ENCODE measurements at places on chromosomes 6 and 20.

DNA sequence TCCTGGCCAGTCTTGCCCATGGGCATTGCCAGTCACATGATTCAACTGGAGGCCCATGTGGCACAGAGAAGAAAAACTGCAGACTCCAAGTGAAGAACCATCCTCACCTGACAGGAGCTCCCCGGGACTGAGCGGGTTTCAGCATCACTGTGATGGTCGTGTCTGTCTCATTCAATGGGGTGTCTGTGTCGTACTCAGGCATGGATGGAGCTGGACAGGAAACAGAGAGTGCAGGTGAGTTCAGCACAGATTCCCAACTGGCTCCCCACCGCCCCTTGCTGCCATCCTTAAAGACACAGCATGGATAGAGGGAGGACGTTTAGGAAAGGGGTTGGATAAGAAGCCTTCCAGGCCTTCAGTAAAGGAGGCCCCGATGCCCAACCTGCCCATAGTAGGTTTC is 732.3 kb upstream of the CHD6 start:
- no peak for DNase-seq

GRCh38 chr20:47622118-47622665 is 120.5 kb downstream of the NCOA3 start:
- no peak for DNase-seq

GRCh38 chr20:31691646-31692275 is 30.9 kb downstream of the BCL2L1 start:
- DNase-seq = peak; percentile 43

DNA sequence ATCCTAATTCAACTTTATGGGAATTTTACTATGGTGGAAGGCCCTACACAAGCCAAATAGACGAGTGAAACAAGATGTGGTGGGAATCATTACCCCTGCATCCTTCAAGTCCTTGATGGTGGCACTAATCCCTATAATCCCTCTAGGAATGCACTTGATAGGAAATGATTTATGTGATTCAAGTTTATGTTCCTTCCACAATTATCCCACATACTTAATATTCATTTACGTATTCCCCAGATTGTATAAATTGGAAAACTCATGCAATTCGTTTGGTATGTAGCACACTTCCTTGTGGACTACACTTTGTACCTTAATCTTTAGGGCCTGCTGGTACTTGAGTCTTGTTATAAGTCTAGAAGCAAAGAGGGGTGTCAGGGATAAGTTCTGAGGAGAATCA is 40.8 kb downstream of the PKIB start:
- DNase-seq = no peak

DNA sequence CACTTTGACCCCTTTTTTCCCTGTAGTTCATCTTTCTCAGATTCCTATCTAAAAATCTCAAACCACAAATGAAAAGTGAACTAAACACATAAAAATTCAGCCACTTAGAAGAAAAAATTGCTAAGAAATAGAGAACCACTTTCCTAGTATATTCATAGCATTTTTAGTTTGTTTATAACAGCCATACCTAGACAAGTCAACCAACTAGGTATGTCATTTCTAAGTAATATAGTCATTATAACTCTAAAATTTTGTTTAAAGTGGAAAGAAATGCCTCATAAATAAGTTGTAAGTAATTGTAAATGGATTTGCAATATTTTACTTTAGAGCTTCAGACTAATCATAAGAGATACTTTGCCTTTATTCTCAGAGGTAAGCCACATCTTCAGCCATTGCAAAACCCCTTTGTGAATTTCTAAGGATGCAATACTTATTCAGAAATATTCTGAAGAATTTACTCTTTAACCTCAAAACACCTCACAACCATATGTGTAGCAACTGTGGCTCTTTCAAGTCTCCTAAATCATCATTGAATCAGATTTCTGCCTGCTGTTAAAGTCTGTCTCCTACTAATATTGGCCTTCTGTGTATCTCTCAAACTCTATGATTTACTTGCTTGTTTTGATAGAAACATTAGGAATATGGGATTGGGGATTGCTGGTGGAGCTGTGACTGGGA is 6.9 kb upstream of the SUMO4 start:
- DNase-seq = no peak

- DNase-seq = no peak
Observed at GRCh38 chr6:14674867-14675648, 557.5 kb downstream of the CD83 start.

- DNase-seq = no peak
Observed at GRCh38 chr6:108165714-108166663, at the start of gene NR2E1. TSS of gene NR2E1 (plus strand) at chr6:108166022. CDS start at chr6:108166766, 744 bp downstream.

- no peak for DNase-seq
Observed at GRCh38 chr20:641516-641875, 11.5 kb downstream of the SRXN1 start.

DNA sequence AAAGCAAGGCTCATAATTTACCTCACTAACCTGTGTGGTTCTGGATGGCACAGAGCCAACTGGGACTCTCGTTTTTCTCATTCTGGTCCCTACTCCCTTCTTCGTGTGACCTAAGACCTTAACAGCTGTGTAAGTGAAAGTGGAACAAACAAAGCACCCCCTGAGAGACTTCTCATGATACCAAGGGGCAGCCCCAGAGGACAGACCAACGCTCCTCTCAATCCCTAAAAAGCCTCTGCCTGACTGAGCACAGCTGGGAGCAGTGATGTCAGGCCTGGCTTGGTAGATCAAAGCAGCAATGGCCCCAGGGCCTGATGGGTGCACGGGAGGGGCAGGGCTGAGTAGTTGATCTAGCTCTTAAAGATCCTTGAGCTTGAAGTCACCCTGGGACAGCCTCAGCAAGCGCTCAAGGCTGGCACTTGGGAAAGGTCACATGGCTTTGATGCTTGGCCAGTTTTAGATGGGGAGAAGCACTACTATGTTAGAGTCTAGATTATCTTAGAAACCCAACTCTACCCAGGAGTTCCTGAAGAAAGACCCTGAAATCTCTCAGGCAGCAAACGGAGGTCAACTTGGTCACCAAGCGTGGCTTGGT is 16.2 kb upstream of the TGM2 start:
- DNase-seq = peak; percentile 48

GRCh38 chr20:44970243-44970757 is 4.0 kb downstream of the STK4 start:
- DNase-seq = no peak

DNA sequence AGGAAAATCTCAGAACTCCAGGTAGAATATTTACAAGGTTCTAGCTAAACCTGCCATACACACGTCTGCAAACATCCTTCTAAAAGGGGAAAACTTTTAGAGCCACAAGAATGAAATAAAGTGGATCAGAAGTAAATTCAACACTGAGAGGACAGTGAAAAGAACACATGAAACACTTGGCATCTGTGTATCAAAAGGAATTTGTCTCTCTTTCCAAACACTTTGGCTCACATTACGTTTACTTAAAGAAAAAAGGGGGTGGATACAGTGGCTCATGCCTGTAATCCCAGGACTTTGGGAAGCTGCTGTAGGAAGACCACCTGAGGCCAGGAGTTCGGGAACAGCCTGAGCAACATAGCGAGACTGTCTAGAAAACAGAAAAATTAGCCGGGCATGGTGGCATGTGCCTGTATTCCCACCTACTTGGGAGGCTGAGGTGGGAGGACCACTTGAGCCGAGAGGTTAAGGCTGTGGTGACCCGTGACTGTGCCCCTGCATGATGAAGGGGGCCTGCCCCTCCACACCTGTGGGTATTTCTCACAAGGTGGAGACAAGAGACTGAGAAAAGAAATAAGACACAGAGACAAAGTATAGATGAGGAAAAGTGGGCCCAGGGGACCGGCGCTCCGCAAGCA is 35.4 kb downstream of the NINL start:
- DNase-seq = no peak

- no peak for DNase-seq
Observed at GRCh38 chr6:47200536-47201334, 109.0 kb downstream of the TNFRSF21 start.

DNA sequence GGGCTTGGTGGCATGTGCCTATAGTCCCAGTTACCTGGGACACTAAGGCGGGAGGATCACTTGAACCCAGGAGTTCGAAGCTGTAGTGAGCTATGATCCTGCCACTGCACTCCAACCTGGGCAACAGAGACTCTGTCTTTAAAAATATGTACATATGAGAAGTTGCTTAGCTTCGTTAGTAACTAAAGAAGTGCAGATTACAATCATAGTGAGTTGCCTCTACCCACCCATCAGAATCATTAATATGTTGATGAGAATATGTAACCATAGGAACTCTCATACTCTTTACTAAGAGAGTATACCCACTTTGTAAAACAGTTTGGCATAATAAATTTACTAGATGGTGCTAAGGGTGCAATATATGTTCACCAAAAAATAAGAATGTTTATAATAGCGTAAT is 54.0 kb downstream of the EFHC1 start:
- DNase-seq = no peak

- no peak for DNase-seq
Observed at GRCh38 chr20:53635221-53635620, 41.6 kb upstream of the ZNF217 start.

DNA sequence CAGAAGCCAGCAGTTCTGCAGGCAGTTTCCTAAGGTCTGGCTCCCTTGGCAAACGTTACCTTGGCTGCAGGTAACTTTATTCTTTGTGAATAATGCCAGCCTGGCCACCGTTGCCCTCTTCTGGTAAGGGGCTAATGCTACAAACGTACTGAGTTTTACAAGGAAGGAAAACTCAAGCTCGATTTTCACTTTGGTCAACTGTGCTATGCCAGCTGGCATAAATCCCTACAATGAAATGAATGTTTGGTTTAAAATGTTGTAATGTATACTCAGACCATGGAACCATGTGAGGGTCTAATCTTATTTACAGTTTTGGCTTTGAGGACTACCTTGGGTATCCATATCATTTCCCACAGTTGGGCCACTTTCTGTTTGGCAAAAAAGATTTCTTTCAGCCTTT is 101.4 kb downstream of the SLX4IP start:
- no peak for DNase-seq

DNA sequence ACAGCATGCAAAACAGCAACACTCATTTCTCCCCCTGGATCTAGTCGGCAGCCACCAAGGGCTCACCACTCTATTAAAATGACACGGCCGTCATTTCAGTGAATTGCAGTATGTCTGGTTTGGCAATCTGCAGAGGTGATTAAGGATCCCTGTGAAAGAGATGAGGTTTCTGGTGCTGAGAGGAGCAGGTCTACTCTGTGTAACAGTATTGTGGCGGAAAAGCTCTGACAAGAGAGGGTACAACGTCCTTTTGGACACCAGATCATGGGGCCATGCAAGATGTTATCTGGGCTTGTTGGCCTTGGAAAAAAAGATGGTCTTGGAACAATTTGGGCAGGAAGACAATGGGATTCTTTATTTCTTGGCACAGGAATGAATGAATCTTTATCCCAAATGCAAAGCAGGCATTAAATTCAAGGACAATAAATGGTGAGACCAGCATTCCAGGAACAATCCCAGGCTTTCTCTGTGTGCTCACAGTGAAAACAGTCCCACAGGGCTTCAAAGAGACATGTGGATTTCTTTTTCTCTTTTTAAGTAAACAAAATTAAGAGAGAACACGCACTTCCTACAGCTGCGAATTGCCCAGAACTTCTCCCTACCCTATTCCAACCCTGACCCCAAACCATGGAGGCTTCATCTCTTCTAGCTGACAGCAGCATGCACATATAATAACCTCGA is 33.7 kb upstream of the ADGRF1 start:
- DNase-seq = no peak

DNA sequence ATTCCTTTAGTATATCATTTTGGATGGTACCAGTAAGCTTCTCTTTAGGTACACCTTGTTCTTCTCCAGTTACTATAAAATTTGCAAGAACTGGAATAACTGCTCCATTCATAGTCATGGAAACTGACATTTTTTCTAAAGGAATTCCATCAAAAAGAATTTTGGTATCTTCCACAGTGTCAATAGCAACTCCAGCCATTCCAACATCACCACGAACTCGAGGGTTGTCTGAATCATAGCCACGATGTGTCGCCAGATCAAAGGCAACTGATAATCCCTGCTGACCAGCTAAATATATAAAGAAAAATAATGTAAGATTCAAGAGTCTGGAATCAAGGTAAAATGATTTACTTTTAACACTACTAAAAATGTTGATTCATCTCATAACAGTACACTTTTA is 5.3 kb downstream of the MMUT start:
- no peak for DNase-seq

- DNase-seq = no peak
Observed at GRCh38 chr20:57325632-57326356, 3.8 kb upstream of the SPO11 start.

DNA sequence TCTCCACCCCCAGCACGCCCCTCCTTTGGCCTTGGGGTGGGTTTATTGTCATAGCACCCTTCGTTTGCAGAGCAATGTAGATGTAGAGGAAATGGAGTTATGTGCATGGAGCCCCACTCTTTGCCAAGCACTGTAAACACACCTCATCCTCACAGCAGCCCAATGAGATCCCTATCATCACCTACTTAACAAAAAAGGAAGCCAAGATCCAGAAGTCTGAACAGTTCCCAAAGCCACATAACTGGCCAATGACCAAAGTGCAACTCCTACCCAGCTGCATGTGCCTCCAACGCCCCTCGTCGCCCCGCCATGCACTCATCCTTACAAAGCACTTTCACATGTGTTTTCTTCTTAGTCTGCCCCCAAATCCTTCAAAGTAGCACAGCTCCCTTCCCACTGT is 21.8 kb upstream of the FOXQ1 start:
- no peak for DNase-seq

All from GM13976 (cell line).